Type B pancreatic cell (in vitro differentiated cells): ENCODE measurements at places on chromosomes 7 and 10. TPM values are rescaled to one million over a fixed set of nuclear protein-coding genes. Genes with fewer than 3 reads are reported as not detected.

DNA sequence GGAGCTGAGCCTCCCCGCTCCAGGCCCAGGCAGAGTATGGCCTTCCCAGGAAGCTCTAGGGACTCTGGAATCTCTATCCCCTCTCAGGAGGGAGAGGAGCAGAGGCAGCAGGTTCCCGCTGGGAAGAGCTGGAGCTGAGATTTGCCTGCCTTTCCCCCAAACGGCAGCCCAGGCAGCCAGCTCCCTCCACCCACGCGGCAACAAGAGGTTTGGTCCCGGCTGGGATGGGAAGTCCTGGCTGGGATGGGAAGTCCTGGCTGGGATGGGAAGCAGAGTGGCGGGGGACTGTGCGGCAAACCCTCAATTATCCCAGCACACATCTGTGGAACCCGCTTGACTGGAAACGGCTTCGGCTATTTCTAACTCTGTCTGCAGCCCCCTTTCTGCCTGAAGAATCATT lies 223.0 kb downstream of the ELFN1 start:
- H3K4me1 ChIP-seq: peaks cover 4% of the 10 kb centered on the region
- no peak for DNase-seq
- H3K27me3 ChIP-seq: no peaks in the 10 kb centered on the region
- no peak overlapping the region for H3K27ac ChIP-seq
- H3K36me3 ChIP-seq: peaks cover 15% of the 10 kb centered on the region
- H3K4me3 ChIP-seq: no peak overlapping the region

- DNase-seq: no peak
- H3K4me1 ChIP-seq: peaks cover 27% of the 10 kb centered on the region
- peak overlapping the region; percentile 77 for H3K27ac ChIP-seq
These were observed 2.2 kb upstream of the HSPB1 start for GRCh38 chr7:76300166-76300731.

DNA sequence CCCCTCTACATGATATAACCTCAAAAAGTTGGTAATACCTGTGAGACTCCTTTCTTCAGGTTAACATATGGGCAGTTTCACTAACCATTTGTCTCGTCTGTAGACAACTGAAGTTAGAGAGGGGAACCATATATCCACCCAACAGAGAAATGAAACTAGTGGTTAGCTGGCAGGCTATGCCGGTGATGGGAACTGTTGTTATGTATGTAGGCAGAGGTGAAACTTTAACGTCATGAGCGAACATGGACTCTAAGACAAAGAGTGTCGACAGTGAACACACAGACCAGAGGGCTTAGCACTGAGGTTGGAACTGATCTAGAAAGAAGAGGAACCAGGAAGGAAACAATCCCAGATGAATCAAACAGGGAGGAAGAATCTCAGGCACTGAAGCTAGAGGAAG lies 112.4 kb downstream of the ELMO1 start:
- no peak for DNase-seq
- H3K4me3 ChIP-seq: no peak overlapping the region
- no peak overlapping the region for H3K27ac ChIP-seq
- H3K27me3 ChIP-seq: no peaks in the 10 kb centered on the region
- H3K4me1 ChIP-seq: no peaks in the 10 kb centered on the region

DNA sequence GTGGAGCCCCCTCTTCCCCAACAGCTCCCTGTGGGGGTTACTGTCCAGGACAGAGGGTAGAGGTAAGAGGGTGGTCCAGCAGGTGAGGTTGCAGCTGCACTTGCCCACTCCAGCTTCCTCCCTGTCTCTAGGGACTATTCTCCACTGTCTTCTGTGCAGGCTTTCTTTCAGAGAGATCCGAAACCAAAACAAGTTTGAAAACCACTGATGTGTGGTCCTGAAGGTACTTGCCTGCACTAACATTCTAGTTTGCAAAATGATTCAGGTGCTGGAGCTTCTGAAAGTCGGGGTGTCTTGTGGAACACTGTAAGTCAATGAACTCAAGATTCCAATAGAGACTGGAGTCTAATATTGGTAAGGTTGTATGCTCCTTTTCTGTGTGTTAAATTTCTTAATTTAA lies 63.1 kb downstream of the BLNK start:
- no peak for DNase-seq
- H3K4me3 ChIP-seq: no peak overlapping the region
- no peaks in the 10 kb centered on the region for H3K36me3 ChIP-seq
- H3K4me1 ChIP-seq: no peaks in the 10 kb centered on the region
- H3K27me3 ChIP-seq: no peaks in the 10 kb centered on the region

GRCh38 chr10:110834629-110835301 lies 37.0 kb upstream of the PDCD4 start:
- no peak for DNase-seq
- peak overlapping the region; percentile 60 for H3K4me3 ChIP-seq
- no peaks in the 10 kb centered on the region for H3K27me3 ChIP-seq
- peak overlapping the region; percentile 83 for H3K27ac ChIP-seq
- H3K4me1 ChIP-seq: peaks cover 52% of the 10 kb centered on the region

DNA sequence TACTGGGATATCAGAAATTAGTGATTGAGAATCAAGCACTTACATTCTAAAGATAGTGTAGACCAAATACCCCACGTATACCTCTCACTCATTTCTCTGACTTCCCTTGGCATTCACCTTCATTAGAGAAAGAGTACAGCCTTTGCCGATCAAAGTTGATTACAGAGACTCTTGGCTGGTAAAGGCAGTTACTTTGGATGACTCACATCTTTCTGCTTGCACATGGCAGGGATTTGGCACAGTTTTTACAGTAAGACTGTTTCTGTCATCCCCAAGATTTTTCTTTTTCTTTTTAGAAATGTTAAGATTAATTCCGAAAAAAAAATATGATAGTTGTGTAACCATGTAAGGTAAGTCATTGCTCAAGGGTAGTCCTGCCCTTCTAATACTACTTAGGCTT lies 143.0 kb downstream of the TSPAN12 start:
- no peak overlapping the region for H3K27ac ChIP-seq
- H3K27me3 ChIP-seq: peaks cover 3% of the 10 kb centered on the region
- H3K36me3 ChIP-seq: no peaks in the 10 kb centered on the region
- no peaks in the 10 kb centered on the region for H3K4me1 ChIP-seq

GRCh38 chr10:12308057-12308456 lies 41.3 kb upstream of the CAMK1D start:
- no peaks in the 10 kb centered on the region for H3K27me3 ChIP-seq
- H3K4me3 ChIP-seq: no peak overlapping the region
- H3K36me3 ChIP-seq: no peaks in the 10 kb centered on the region
- no peak overlapping the region for H3K27ac ChIP-seq
- DNase-seq: no peak

DNA sequence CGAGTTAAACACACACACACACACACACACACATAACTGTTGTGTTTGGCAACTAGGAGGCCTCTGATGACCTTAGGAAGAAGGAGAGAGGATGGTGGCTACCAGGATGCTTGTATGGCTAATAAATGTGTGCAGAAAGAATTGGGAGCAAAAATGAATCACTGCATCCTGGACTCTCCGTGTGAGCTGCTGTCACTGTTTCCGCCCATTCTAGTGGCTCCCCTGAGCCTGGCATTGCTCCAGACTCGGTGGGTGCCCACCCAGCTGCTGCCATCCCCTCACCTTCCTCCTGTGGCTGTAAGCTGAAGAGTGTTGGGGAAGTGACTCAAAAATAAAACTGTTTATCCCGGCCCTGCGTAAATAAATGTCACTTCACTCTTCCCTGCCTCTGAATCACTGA lies 149.5 kb upstream of the MINDY3 start:
- no peak for DNase-seq
- H3K27ac ChIP-seq: no peak overlapping the region
- no peak overlapping the region for H3K4me3 ChIP-seq
- no peaks in the 10 kb centered on the region for H3K36me3 ChIP-seq
- H3K27me3 ChIP-seq: peaks cover 12% of the 10 kb centered on the region

GRCh38 chr7:106720641-106721040 lies 59.7 kb upstream of the CCDC71L start:
- no peaks in the 10 kb centered on the region for H3K36me3 ChIP-seq
- no peak for DNase-seq
- no peak overlapping the region for H3K27ac ChIP-seq
- H3K27me3 ChIP-seq: no peaks in the 10 kb centered on the region

GRCh38 chr10:132938472-132939339 lies 3.7 kb downstream of the CFAP46 start:
- no peak overlapping the region for H3K4me3 ChIP-seq
- DNase-seq: no peak
- H3K4me1 ChIP-seq: peaks cover 4% of the 10 kb centered on the region

DNA sequence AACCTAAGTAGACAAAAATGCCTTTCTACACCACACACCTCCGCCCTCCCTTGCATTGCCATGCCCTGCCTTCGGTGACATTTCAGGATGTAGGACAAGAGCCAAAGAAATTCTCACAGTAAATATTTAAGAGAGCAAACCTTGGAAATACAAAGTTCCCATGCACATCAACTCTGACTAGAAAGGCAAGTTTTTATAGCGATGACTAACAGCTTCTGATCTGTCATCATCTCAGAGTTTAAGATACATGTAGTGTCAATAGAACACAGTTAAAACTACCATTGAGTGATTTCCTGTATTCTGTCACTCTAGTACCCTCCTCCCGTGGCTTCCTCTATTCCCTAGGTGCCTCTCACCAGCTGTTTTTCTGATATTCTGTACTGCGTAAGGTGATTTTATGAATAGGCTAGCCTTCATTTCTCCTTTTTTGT lies 20.7 kb downstream of the SLC16A9 start:
- DNase-seq: no peak
- H3K36me3 ChIP-seq: peaks cover 6% of the 10 kb centered on the region
- H3K27ac ChIP-seq: peak overlapping the region; percentile 37
- no peaks in the 10 kb centered on the region for H3K27me3 ChIP-seq
- H3K4me1 ChIP-seq: peaks cover 6% of the 10 kb centered on the region
- H3K4me3 ChIP-seq: no peak overlapping the region

DNA sequence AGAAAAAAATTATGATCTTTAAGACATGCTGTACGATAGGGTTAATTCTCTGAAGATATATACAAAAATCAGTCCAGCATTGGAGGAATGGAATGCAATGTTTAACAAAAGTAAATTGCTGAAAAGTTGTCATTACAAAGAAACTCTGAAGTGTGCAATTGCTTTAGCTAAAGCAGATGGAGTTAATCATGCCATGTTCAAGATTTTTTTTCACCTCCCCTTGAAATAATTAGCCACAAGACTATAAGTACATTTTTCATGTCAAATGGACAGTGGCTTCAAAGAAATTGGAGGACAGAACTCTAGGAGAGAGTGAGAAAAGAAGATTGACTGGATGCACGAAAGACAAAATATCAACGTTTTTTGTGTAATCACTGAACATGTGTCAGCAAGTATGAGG lies 63.1 kb upstream of the MEOX2 start:
- H3K27me3 ChIP-seq: no peaks in the 10 kb centered on the region
- no peak overlapping the region for H3K4me3 ChIP-seq
- H3K36me3 ChIP-seq: no peaks in the 10 kb centered on the region
- no peak overlapping the region for H3K27ac ChIP-seq
- DNase-seq: no peak

DNA sequence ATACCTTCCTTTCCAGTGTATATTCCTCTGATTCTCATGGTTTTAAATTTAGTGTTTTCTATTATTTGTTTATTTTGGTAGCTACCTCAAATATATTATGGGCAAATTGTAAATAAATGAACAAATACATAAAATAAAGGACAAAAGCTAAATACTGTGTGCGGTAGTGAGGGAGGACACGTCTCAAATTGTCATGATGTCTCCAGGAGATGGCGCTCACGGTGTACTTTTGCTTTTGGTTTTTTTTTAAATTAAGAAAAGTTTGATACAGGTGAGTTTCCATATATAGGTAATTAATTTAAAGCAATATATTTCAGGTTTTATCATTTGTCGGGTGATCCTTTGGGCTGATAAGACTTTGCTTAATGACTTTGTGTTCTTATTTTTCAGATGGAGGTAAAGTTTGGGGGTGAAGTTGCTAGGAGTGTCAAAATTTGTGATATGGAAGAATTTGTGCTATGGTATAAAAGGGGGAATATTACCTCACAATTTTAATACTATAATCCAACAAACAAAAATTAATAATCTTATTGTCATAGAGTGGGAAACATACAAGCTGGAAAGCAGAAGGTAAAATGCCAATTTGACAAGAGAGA lies 68.4 kb upstream of the TMEM229A start:
- no peaks in the 10 kb centered on the region for H3K27me3 ChIP-seq
- no peaks in the 10 kb centered on the region for H3K36me3 ChIP-seq
- no peak for DNase-seq
- no peak overlapping the region for H3K27ac ChIP-seq

GRCh38 chr10:329361-330099 lies 194.3 kb downstream of the ZMYND11 start:
- no peak overlapping the region for H3K4me3 ChIP-seq
- H3K27ac ChIP-seq: peak overlapping the region; percentile 55
- H3K36me3 ChIP-seq: peaks cover 20% of the 10 kb centered on the region
- DNase-seq: peak; percentile 53
- no peaks in the 10 kb centered on the region for H3K27me3 ChIP-seq

DNA sequence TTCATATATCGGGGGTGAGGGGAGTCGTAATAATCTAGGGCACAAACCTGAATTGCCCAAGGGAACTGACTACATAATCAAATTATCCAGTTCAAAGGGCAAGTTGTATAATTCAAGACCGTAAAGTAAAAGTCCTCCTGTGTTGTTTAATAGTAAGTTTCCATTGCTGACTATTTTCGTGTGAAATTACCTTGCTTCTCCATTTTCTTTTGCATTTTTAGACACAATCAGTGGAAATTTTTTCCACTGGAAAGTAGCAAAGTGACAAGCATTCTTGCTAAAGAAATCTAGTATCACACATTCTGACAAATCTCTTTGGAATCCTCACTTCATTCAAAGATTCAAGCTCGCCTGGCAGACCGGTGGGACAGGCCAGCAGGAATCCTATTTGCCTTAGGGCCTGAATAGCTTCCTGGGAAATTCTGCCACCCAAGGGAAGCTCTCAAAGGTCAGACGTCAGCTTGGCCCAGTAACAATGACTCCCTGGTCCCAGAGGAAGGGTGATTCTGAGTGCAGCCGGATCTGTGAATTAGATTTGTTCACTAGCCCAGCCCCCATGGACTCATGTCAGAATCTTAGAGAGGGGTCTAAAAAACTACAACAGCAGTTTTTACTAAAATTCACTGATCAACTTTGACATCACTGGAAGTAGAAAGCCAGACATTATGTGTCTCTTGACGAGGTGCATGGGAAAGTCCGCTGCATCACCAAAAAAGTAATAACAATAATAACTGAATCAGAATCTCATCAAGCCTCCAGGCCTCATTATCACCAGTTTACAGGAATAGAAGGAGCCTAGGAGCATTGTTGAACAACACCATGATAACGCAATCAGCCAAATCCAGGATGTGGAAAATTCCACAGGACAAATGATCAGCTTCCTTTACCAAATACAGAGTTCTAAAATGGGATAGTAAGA lies 161.0 kb downstream of the SKIDA1 start:
- peaks cover 43% of the 10 kb centered on the region for H3K4me1 ChIP-seq
- peak overlapping the region; percentile 95 for H3K27ac ChIP-seq
- peak overlapping the region; percentile 72 for H3K4me3 ChIP-seq
- peaks cover 8% of the 10 kb centered on the region for H3K36me3 ChIP-seq

PDE1C gene
- 4.7 and 8.5 TPM in 2 replicates for total RNA-seq

IGFBP1 gene
- 0.75 and 3.1 TPM in 2 replicates for total RNA-seq

SYNPO2L gene
- 0.27 TPM in 1 of 2 replicates, not detected in the other for total RNA-seq

ATP6V0A4 gene
- 0.89 and 1.6 TPM in 2 replicates for total RNA-seq

LIPK gene
- total RNA-seq: 0.41 and 3.2 TPM in 2 replicates

HOXA2 gene
- total RNA-seq: 7.7 and 26.8 TPM in 2 replicates
